Stimulated activated CD4-positive, alpha-beta T cell treated with anti-CD3 and anti-CD28 coated beads, TNF-alpha, amount 100 ng/mL, for 24 hours (primary cell): ENCODE measurements at places on chromosomes 12 and 14.

DNA sequence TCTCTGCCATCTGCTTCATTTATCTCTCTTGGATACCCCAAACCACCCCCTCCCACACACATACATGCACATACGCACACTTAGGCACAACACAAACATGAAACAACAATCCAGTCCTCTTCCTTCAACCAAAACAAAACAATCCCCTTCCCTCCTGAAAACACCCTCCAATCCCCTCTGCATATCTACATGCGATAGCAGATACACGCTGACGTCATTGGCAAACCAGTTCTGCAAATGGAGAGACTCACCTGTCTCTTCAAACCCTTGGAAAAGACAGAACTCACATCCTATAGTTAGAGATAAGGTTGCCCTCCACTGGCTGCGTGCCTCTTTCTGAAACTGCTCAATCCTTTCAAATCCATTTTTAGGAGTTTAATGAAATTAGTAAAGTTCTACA is 37.2 kb upstream of the RMST start:
- no peak for DNase-seq

GRCh38 chr12:18468246-18469075 is 207.1 kb downstream of the PIK3C2G start:
- DNase-seq = no peak

DNA sequence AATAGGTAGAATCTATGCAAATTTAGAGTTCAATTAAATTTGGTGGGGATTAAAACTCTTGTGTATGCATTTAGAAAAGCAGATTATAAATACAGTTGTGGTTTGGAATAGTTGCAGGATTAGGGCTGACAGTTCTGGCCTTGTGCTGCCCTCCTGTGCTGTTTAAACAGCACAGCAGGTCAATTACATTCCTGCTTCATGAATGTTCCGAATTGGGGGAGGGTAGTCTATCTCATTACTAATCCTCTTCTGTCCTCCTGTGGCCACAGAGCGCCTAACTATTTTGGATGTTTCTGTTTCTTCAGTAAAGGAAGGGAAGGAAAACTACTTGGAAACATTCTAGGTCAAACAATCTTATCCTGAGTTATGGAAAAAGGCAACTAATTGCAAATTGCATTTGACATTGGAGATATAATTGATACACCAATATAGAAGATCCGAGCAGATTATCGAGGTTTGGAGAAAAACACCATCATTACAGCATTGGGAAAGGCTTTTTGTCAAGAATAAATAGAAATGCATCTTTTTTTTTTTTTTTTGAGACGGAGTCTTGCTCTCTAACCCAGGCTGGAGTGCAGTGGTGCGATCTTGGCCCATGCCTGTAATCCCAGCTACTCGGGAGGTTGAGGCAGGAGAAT is 8.7 kb upstream of the GPR19 start:
- no peak for DNase-seq

GRCh38 chr12:116048879-116049278 is 228.6 kb downstream of the MED13L start:
- DNase-seq = no peak

GRCh38 chr12:92466391-92467305 is 236.1 kb upstream of the PLEKHG7 start:
- DNase-seq = no peak

DNA sequence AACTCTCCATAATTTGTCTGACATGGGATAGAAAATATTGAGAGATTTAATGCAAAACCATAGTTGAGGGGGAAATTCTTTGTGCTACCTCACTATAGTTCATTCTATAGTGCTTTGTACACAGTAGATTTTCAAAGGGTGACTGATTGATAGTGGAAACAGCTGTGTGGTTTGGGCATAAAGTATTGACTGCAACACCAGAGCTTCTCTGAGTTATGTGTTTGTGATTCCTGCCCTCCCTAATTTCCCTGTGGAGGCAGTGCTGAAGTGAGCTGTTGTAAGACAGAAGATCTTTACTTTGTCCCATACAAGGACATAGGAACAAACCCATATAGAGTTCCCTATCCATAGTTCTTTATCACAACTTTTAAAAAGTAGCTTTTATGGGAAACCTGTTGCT is 47.1 kb downstream of the PTPRQ start:
- no peak for DNase-seq

- DNase-seq = peak; percentile 2
Measured at GRCh38 chr12:90854136-90854689, 100.8 kb downstream of the CCER1 start.

DNA sequence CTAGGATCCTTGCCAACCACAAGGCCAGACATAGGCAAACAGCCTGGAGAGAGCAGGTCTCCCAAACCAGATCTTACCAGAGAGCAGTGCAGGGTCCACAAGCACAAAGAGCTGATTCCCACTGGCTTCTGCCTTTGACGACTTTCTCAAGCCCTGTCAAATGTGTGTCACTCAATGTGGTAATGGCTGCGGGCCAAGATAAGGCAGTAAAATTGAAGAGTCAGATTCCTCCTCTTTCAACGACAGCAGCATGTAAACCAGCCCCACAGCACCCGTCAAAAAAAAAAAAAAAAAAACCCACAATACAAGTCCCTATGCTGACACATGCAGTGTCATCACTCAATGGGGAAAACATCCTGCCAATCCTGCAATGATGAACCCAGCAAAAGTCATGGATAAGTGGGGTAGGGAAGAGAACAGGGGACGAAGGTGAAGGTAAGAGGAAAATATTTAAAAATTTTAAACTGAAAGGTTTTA is at the start of gene STON2:
TSS of gene STON2 (minus strand) at position 123 of the 477 bp plus-strand sequence. CDS start 1,942 bp downstream, outside the sequence.
- DNase-seq = no peak

DNA sequence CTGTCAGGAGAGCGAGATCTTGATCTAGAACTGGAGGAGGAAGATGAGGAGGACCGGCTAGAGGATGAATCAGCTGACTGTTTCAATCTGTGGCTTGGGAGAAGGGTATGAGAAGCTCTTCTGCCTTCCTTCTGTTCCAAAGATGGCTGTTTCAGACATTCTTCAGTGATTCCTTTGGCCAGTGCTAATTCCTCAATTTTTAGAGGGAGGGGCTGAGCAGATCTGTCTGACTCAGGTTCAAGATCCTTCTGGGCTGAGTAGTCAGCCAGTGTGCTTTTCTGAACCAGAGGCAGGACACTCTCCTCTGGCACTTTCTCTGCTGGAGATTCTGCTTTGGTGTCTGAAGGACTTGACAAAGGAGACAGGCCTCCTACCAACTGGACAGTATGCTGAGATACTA is 15.2 kb downstream of the ACIN1 start:
- DNase-seq = no peak

DNA sequence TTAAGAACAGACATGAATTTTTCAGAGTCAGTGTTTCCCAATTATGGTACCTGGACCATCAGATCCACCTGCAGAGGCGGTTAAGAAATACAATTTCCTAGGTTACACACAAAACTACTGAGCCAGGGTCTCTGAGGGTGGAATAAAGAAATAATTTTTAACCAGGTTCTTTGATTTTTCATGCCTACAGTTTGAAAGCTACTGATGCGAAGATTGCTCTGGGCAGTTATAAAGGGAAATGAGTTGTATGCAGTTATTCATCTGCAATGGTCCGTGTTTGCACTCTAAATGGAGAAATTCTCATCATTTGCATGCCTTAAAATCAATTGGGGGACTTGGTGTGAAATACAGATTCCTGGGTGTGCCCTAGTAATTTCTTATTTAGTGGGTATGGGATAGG is 89.7 kb downstream of the ERGIC2 start:
- DNase-seq = no peak

- no peak for DNase-seq
Measured at GRCh38 chr14:98444077-98444476, 827.9 kb downstream of the BCL11B start.

GRCh38 chr12:12872139-12872933 is 19.0 kb upstream of the GPRC5A start:
- DNase-seq = no peak

GRCh38 chr12:12008931-12009611 is 61.7 kb upstream of the BCL2L14 start:
- no peak for DNase-seq

DNA sequence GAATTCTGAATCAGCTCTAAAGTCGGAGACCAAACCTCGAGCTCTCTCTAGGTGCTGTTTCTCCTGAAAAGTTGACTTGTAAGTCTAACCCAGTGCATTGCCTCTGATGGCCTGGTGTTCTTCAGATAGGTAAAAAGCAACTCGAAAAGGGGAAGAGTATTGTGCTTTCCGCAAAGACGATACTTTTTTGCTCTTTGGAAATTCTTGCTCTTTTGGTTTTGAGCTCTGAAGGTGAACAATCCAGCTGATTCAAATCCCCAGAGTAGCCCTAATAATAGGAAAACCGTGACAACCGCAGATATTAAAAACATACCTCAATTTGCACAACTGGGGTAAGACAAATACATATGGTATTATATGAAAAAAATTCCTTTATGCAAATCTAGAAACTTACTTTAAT is 447.4 kb downstream of the RAD51B start:
- DNase-seq = no peak

GRCh38 chr12:3964439-3964838 is 91.2 kb upstream of the PARP11 start:
- no peak for DNase-seq

- no peak for DNase-seq
Measured at GRCh38 chr14:72740504-72740961, 153.4 kb downstream of the DPF3 start.
